ENCODE measurements at places on chromosomes 1 and 21.

DNA sequence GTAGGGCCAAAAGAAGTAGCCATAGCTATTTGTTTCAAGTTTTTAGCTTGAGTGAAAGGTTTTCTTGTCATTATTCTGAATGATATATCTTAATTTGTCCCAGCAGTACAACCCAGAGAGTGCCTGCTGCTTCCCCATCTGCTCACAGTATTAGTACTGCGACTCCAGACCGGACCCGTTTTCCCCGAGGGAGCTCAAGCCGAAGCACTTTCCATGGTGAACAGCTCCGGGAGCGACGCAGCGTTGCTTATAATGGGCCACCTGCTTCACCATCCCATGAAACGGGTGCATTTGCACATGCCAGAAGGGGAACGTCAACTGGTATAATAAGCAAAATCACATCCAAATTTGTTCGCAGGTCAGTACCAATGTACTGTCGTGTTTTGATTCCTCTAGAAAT is 37.2 kb upstream of the C1orf115 start:
- no peak for DNase-seq

- DNase-seq = no peak
Measured at GRCh38 chr21:15730484-15731242, 881 bp downstream of the USP25 start.

- DNase-seq = no peak
Measured at GRCh38 chr21:14751602-14752344, 205.7 kb upstream of the SAMSN1 start.

DNA sequence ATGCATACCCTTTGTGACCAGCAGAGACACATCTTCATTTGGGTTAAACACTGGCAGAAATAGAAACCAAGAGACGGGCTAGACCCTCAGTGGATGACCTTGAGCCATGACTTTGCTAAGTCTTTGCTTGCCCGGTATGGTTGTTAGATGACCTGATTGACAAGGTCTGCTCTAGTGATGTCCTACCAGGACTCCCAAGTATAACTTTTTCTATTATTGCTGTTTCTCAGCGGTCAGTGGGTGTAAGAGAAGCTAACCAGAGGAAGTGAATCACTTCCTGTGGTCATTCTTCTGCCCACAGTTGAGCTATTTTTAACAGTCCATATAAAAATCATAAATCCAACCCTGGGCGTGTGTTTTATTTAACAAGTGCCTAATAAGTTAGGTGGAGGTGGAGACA is 126.2 kb upstream of the ETS2 start:
- no peak for DNase-seq

DNA sequence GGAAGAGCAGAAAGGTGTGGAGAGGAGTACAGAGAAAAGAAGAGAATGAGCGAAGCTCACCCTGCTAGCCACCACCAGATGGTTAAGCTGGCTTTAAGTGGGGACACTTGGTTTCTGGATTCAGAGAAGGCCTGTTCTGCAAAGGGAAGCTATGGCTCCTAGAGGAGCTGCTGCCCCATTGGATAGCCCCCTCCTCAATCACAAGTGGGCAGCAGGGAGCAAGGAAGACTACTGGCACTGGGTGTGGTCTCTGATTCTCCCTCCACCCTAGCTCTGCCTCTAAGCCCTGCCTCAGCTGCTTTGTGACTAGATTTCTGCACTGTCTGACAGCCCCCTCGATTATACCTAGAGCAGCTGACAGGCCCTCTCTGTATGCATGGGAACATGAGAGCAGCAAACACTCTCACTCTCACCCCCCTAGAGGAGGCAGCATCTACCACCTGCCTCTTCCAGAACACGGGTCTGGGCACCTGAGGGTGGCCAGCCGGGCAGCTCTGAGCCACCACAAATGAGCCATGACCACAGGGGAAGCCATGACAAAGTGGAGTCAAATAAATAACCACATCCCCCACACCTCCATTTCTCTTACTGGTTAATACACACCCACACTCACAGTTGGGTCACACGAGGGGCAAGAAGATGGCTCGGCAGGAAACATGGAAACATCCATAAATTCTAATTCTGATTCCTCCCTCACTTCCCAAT is 13.6 kb downstream of the PLEKHA6 start:
- no peak for DNase-seq
